Right atrium auricular region (tissue), 2 donors: ENCODE measurements at places on chromosomes 3 and 15.
A peak's percentile ranks its signal among the peaks of the same experiment; 100 is the strongest.

DNA sequence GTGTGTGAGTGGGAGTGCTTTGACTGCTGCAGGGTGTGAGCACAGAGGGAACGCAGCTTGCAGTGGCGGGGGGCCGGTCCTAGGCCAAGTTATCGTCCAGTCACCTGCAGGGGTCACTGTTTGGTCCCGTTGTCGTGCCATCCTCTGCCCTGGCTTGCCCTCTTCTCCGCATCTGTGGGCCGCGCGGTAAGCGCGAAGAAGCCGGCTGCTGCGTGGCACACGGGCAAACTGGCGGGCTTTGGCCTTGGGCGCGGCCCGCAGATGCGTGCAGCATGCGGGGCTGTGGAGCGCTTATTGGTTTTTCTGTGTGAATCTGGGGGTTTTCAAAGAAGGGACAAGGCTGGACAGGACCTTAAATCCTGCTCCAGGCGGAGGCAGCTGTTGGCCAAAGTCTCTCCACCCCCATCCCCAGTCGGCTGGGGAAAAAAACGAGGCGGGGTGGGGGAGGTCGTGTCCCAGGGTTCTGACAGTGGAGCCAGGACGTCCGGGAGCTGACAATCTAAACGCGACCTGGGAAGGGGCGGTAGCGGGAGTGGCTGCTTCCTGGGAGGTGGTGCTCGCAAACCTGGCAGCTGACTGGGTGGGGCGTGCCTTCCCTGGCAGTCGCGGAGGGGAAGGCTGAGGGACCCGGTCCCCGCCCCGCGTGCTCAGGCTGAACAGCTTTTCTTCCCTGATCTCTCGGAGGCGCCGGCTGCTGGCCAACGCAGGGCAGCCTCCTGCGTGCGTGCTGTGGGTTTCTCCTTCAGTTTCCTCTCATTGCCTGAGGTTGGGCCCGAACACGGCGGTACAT, 39.7 kb upstream of the VEPH1 start:
- DNase-seq: peak; percentile 79

- no peak for DNase-seq
Observed at GRCh38 chr3:10693457-10693856, 122.6 kb upstream of the SLC6A11 start.

GRCh38 chr3:33887478-33887877, 89.0 kb downstream of the PDCD6IP start:
- no peak for DNase-seq

DNA sequence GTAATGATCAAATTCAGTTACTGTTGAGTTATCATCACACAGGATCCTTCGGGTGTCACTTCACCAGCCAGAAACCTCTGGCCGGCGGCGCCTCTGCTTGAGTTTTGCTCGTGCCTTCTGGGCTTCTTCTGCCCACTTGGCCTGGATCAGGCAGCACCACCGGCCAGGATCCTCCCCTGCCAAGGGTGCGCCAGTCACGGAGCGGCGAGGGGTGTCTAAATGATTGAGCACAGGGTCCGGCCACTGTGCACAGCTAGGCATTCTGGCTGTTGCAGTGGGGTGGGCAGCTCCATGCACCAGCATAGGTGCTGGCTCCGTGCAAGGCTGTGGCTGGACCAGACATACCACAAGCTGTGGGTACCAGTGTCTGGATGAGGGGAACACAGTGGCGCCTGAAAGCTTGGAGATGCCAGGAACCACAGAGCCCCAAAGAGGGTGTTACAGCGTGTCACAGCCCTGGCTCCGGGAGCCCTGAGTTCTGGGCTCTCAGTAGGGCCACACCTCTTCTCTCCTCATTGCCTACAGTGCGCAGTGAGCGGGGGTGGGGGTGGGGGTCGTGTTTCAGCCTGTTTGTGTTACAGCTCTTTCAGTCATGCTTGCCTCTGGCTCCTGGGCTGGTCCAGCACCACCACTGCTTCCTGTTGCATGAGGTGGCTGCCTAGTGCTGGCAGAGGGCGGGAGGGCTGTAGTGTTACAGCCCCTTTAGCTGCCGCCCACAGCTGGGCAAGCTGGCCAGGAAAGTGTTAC, 169.4 kb downstream of the FNDC3B start:
- DNase-seq: no peak

DNA sequence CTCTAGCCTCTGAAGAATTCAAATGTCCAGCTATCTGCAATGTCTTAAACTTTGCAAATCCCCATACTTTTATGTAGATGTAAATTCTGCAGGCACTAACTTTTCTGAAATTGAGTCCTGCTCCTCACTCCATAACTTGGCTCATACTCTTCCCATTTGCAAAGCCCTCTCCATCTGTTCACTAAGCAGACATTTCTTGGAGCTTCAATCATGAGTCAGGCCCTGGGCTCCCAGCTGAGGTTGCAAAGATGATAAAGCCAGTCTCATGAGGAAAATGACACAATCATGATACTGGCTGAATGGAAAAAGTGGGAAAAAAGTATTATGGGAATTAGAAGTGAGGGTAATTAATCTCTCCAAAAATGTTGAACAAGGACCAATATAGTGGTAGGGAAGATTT, 507.6 kb downstream of the NR2F2 start:
- DNase-seq: no peak

GRCh38 chr3:54777141-54777540, 150.7 kb downstream of the LRTM1 start:
- DNase-seq: no peak

GRCh38 chr15:28252831-28253230, 69.1 kb downstream of the HERC2 start:
- no peak for DNase-seq

- DNase-seq: no peak
Observed at GRCh38 chr3:62373215-62373614, at the start of gene FEZF2. FEZF2 (minus strand) TSS chr3:62373550; CDS start chr3:62372868, 682 bp downstream.

GRCh38 chr15:47756872-47757271, 39.6 kb downstream of the SEMA6D start:
- DNase-seq: no peak

- peak; percentile 62 for DNase-seq
Observed at GRCh38 chr3:193826159-193826795, 233.3 kb downstream of the OPA1 start.

- no peak for DNase-seq
Observed at GRCh38 chr15:95170561-95171380, 939.4 kb downstream of the MCTP2 start.

DNA sequence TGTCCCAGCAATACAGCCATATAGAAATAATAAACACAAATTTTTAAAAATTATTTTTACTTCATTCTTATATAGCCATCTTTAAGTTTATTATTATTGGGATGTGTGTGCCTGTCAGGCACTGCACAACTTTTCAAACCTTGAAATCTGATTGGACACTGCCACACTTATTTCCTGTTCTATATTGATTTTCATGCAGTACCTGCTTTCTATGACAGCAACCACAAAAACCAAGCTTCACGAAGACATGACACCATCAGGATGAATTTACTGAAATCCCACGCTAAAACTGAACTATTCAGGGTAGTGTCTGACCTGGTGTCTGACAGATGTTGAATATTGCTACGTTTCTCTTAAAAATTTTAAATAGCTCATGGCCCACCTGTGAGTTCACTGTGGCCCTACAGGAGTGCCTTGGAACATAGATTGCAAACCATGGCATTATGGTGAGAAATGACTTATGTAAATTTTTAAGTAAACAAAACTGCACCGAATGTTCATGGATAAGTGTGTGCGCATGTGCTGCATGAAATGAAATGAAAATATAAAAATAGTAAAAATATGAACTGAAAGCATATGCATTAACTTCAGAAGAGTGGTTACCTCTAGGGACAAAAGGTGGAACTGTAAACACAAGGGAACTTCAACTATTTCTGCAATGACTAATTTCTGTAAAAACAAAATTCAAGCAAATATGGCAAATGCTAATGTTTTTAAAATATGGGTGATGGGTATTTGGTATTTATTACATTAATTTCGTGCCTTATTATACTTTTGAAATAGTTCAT, 152.3 kb downstream of the ZBTB20 start:
- DNase-seq: no peak

DNA sequence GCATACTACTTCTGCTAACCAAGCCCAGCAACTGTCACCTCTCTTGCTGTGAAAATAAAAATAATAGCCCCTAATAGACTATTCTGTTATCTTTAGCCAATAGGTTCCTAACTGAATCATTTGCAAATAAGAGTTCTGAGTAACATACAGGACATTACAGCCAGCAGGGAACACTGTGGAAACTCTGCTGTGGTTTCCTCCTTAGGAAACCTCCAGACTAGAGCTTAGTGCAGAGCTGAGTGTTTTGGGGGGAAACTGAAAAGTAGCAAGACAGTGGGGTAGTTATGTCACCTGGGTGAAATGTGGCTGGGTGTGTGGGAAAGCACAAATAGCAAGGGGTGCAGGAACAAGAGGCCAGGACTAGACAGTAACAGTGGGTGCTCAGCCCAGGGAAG, 32.4 kb downstream of the DZIP1L start:
- DNase-seq: no peak

DNA sequence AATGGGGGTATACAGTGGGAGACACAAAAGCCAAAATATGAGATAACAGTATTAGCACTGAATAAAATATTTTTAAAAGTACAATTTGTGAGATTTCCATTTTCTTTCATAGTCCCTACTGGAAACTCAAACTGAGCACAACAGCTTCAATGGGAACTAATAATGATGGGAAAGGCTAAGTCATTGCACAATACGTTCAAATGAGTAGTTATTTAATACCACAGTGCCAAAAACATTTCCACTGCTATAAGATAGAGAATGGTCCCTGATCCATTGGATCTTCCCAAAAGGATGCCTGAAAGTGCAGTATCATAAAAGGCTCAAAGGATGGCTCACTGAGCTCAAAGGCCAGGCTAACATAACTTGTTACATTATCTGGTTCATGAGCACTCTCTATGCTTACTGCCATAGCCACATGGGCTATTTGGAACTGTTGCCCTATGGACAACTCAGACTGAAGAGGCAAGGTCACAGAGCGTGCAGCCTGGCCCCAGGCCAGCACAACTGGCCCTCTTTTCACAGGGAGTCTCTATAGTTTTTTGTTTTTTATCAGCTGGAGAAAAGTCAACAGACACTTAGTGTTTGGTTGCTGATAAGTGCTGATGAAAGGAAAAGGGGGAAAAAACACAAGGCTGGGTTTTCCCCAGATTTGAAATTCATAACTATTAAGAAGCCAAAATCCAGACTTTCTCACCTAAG, 54.1 kb upstream of the PPIB start:
- no peak for DNase-seq

DNA sequence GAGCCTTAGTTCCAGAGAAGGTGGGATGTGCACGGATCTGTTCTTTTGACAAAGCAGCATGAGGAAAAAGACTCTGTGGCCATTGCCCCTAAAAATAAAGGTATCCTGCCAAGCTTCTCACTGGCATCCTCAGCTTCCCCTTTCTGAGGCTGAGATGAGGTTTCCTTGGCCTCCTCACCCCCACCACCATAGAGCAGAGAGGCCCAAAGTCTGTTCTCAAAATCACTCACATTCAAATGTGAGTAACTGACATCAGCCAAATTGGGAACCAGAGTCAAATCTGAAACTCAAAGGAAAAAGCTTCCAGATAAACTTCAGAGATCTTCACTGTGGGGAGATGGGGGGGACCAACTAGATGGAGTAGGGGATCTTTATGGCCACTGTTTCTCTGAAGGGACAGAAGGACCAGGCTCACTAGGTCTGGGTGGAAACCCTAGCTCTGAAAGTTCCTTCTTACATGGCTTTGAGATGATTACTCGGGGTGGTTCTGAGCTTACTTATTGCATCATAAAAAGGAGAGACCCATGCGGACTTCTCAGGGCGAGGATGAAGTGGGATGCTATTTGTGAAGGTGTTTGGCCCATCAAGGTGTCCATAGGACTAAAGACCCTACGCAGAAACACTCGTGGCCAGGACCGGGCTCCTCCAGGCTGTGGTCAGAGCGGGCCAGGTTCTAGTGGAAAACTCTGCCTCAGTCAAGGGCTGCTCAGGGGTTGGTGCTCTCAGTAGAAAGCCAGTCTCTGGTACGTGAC, 61.5 kb upstream of the MEF2A start:
- peak; percentile 34 for DNase-seq

- DNase-seq: no peak
Observed at GRCh38 chr3:107985496-107985895, 105.3 kb downstream of the CD47 start.

DNA sequence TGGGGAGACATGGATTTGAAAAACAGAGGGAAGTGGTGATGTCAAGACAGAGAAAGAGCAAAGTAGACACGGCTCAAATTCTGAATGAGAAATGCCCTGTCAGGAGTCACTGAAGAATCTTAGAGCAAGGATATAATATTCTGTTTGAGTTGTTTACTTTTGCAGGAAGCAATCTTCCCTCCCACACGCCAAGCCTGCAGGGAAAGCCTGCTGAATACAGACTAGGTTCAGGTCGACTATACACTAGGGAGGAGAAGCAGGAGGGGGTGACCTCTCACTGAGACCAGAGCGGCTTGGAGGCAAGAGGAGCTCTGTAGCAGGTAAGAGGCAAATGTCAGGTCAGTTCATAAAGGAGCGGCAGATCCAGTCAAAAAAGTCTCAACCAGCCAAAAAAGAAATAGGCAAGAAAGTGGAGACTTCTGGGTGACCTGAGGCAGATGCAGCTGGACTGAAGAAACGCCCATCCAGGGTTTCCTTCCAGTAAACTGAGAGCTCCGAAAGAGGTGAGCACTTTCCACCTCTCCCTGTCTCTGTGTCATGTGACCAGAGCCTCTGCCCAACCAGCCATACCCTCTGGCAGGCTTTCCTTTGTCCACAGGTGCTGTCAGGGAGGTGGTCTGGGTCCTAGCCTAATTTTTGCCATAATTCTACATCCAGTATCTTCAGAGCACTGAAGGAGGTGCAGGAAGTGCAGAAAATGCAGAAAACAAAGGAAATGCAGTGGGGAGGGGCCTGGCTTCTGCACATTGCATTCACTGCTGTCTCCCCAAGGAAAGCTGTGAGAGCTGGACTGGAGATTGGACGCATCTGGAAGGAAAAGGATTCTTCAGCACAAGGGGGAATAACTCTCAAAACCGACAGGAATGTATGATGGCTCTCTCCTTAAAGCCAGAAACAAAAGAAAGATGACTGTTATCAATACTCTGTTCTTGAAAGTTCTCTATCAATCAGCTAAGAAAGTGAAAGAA, 37.8 kb upstream of the CTXND1 start:
- no peak for DNase-seq

- no peak for DNase-seq
Observed at GRCh38 chr3:109392293-109392692, 54.9 kb upstream of the DPPA4 start.

DNA sequence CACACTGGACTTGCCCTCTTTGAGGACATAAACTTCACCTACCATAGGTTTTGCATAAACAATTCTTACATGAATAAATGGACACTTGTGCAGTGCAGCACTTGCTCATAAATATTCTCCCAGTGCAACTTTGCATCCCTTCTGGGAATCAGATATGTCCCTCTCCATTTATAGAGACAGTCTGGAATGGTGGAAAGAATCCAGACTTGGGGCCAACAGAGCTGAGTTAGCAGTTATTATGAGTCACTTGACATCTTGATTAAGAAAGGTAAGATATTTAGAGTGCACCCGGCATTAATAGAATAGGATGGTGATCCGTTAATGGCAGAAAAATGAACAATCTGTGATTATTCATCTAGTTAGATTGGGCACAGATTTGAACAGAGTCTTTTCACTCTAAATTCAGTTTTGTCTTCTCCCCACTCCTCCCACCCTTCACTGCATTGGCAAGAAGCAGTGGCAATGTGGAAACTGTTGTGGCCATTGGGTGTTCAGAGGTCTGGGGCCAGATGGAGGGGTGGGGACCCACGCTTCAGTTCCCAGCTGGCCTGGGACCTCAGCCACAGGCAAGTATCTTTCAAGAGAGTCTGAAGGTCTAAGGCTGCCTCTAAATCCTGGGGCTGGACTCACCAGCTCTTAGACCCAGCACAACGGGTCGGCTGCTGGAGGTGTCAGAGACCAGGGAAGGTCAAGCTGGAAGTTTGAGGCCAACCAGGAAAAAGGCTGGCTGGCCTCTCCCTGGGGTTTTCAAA, 58.9 kb upstream of the KY start:
- DNase-seq: no peak
